ENCODE measurements at places on chromosomes 11 and 22. TPM values are rescaled to one million over a fixed set of nuclear protein-coding genes. Genes with fewer than 3 reads are reported as not detected.

DNA sequence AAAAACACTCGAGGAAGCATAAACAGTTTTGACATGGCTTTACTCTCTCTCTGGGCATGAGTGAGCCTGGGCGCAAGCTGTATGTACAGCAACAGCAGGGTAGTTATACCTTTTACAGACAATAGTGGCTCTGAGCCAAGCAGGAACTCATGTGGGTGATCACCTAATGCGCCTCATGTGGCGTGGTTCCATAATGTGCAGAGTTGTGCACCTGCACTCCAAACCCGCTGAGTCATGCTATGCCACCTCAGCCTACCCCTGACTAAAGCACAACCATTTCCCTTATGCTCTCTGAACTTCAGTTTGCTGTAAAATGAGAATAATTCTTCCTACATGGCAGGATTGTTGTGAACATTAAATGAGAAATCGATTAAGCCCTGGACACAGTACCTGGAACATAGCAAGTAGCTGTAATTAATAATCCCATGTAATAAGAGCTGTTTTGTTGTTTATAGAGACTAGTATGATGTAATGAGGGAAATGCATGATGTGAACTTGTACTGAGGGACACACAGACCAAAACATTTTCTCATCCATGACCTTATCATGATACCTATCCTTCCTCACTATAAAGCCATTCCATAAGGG, 71.6 kb downstream of the CCDC34 start:
- no peak overlapping the region for H3K27ac ChIP-seq
- no peaks in the 10 kb centered on the region for H3K27me3 ChIP-seq
- no peak overlapping the region for H3K4me3 ChIP-seq

GRCh38 chr22:50684986-50685385, 12.4 kb downstream of the SHANK3 start:
- H3K27ac ChIP-seq, result no peak overlapping the region
- H3K4me1 ChIP-seq, result no peaks in the 10 kb centered on the region
- no peak overlapping the region for H3K4me3 ChIP-seq
- no peaks in the 10 kb centered on the region for H3K36me3 ChIP-seq
- no peaks in the 10 kb centered on the region for H3K27me3 ChIP-seq

- no peaks in the 10 kb centered on the region for H3K36me3 ChIP-seq
- peaks cover 6% of the 10 kb centered on the region for H3K4me1 ChIP-seq
- DNase-seq, result no peak
- H3K4me3 ChIP-seq, result no peak overlapping the region
- no peak overlapping the region for H3K27ac ChIP-seq
- H3K27me3 ChIP-seq, result no peaks in the 10 kb centered on the region
Observed at GRCh38 chr11:43649921-43650320, 30.6 kb upstream of the HSD17B12 start.

- no peak for DNase-seq
- H3K4me3 ChIP-seq, result no peak overlapping the region
- H3K4me1 ChIP-seq, result no peaks in the 10 kb centered on the region
- no peak overlapping the region for H3K27ac ChIP-seq
- no peaks in the 10 kb centered on the region for H3K27me3 ChIP-seq
- H3K36me3 ChIP-seq, result no peaks in the 10 kb centered on the region
Observed at GRCh38 chr11:86124251-86125233, 55.7 kb upstream of the PICALM start.

- DNase-seq, result no peak
- H3K4me1 ChIP-seq, result no peaks in the 10 kb centered on the region
- H3K27me3 ChIP-seq, result no peaks in the 10 kb centered on the region
- H3K4me3 ChIP-seq, result no peak overlapping the region
- H3K27ac ChIP-seq, result no peak overlapping the region
- H3K36me3 ChIP-seq, result peaks cover 11% of the 10 kb centered on the region
Observed at GRCh38 chr11:62777389-62777788, 6.2 kb downstream of the TAF6L start.

Gene GRIA4
- total RNA-seq, result not detected

Measured in CD8-positive, alpha-beta memory T cell (primary cell).